ENCODE measurements at places on chromosomes 12 and 14. TPM values are rescaled to one million over a fixed set of nuclear protein-coding genes. Genes with fewer than 3 reads are reported as not detected.

DNA sequence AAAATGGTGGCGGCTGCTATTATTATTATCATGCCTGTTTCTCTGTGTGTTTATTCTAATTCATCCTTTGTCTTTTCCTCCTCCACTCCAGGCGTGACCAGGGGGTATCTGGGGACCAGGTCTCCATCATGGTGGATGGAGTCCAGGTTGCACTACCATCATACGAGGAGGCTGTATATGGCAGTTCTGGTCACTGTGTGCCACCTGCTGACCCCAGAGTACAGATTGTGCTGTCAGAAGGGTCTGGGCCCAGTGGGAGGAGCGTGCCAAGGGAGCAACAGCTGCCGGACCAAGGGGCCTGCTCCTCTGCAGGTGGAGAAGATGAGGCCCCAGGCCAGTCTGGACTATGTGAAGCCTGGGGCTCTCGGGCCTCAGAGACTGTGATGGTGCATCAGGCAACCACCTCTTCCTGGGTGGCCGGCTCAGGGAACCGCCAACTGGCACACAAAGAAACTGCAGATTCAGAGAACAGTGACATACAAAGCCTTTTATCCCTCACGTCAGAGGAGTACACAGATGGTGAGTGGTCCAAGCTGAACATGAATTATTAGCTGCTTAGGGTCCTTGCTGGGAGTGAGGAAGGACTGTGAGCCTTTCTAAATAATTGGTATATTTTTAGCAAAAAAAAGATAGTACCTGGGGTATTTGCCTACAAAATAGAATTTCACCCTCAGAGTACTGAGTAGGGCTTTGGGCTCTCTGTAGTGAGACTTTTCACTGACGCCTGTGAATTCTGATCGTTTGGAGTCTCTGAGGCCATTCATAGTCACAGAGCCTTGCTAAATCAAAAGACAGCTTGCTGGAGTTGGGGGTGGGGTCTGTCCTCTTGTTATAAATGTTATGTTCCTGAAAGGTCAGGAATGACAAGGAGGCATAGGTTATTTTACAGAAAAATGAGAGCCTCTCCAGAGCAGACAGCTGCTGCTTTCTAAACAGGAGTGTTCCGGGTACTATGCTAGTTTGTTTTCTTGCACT lies 58.1 kb upstream of the SRSF5 start:
- DNase-seq: peak; percentile 29

DNA sequence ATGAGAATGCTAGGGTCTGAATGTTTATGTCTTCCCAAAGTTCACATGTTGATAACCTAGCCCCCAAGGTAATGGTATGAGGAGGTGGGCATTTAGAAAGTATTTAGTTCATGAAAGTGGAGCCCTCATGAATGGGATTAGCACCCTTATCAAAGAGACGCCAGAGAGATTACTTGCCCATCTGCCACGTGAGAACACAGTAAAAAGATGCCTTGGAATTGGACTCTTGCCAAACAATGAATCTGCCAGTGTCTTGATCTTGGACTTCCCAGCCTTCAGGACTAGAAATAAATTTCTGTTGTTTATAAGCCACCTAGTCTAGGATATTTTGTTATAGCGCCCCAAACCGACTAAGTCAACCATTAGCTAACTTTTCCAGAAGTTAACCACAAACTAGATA lies 92.0 kb upstream of the SLC38A4 start:
- no peak for DNase-seq

DNA sequence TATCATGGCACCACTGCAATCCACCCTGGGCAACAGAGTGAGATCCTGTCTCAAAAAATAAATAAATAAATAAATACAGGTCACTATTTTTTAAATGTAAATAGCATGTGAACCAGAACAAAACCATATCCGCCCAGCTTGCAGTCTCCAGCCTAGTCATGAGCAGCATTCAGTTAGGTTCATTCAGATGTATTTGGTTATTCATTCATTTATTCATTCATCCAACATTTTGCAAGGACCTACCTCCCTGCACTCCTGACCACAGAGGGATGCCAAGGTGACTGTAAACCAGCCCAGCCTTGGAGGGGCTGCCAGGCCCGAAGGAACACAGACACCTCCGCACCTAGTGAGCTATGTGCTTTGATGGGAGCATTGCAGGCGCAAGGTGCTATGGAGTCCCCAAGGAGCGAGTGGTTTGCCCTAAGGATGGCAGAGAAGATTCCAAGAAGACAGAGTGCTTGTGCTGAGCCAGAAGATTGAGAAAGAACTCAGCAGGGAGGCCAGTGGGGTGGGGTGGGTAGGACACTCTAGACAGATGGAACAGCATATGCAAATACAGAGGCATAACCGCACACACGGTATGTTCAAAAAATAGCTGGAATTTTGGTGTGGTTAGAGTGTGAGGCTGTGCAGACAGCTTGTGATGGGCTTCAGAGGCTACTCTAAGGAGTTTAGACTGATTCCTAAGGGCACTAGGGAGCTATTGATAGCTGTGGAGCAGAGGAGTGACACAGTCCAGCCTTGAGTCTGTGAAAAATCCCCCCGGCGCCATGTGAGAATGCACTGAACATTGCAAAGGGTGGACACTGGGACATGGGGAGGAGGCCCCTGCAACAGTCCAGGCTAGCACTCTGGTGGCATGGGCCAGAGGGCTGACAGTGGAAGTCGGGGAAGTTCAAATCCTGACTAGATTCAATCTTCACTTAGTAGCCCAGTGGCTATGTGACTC lies 11.7 kb downstream of the DTX1 start:
- no peak for DNase-seq

Gene CREBL2
- total RNA-seq: 18.3 TPM

Gene PMEL
- total RNA-seq: 7.0 TPM

DNA sequence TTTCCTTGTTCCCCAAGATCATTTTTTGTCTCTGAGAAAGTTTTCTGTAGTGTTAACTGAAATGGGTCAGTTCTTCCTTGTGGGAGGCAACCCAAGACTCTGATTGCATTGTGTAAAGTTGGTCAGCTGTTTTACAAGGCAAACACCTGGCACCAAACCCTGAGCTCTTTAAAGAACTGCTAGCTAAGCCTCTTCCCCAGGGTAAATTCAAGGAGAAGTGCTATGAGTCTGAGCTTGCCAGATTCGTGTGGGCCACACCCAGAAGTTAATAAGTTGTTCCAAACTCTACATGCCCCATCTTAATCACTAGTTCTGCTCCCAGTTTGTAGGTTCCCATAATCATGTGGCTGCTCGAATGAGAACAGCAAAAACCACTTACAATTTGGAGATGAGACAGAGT lies 214.5 kb downstream of the BTG1 start:
- DNase-seq: peak; percentile 61

DNA sequence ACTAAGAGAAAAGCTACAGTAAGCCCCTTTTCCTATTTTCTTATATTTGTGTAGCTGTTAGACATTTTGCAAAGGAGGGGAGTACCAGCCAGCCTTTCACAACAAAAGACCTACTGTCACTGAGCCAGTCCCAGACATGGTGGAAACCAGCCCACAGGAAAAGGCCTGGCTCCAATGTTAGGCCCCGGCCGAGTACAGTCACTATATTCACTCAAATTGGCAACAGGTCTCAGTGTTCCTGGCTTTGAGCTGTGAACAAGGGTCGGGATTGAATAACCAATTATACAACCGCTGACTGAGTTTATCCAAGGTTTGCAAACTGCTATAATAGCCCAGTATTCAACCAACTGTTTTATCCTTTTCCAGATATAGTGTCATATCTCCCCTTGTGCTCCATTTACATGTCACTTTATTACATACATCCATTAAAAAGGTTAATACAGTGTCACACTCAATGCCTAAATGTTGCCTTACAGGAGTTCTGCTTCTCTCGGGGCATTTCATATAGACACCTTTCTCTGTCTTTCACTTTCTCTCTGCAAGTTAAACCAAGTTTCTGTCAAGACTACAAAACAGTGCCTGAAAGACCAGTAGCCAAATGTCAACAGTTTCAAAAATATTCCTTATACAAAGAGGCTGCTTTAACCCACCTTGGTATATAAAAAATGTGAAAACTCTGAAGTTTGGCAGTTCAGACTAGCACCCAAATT lies 178.1 kb downstream of the SOX5 start:
- DNase-seq: no peak

Gene LRCOL1
- total RNA-seq: not detected

DNA sequence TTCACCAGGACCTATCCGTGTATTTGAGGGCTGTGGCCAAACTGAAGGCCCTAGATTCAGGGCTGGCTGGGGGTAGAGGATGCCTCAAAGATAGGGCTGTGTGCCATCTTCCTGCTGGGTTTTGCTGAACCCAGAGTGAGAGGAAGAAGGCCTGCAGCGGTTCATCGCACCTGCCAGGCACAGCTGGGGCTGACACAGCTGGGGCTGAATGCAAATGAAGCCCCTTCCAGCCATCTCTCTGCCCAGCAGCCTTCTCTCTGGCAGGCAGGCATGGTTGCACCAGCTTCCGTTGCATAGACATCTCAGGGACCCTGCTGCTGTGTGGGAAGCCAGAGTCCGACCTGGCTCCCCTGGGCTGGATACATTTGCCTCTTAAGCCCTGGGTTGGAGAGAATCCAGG lies 152.4 kb downstream of the TSPAN9 start:
- DNase-seq: no peak

DNA sequence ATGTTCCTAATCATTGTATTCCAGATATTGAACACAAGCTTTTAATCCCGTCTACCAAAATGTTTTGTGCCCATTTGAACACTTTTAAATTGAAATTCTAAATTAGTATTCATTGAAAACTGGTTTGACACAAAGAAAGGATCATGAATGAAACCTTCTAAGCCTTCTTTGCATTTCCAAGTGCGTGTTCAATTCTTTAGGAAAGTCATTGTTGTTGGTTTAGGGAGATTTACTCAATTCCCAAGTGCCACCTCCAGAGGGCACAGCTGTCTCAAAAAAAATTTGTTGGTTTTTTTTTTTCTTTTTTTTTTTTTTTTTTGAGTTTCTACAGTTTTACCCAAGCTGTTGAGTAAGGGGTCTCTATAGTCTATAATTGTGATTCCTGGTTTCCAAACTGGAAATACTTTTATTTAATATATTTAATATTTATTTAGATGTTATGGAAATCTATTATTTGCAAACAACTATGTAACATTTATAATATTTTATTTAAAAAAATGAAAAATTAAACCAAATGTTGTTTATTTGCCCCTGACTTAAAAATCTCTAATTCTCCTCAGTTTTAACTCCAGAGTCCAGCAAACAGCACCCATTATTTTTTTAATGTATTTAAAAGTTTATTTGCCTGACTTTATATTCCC lies 79.9 kb downstream of the NEDD1 start:
- no peak for DNase-seq

GRCh38 chr12:46874642-46875041 lies 48.8 kb upstream of the SLC38A4 start:
- DNase-seq: no peak

- peak; percentile 58 for DNase-seq
These were observed 30.6 kb upstream of the RPLP0 start for GRCh38 chr12:120231316-120232011.

GRCh38 chr12:128314611-128315010 lies 47.6 kb downstream of the TMEM132C start:
- DNase-seq: no peak

- DNase-seq: no peak
These were observed 400.5 kb downstream of the ETNK1 start for GRCh38 chr12:23025372-23026016.

GRCh38 chr14:54278087-54278486 lies 118.7 kb upstream of the CDKN3 start:
- no peak for DNase-seq

- DNase-seq: no peak
These were observed 64.2 kb upstream of the RIC8B start for GRCh38 chr12:106710143-106710893.

GRCh38 chr12:124369055-124369826 lies 74.3 kb downstream of the RFLNA start:
- peak; percentile 86 for DNase-seq

- DNase-seq: no peak
These were observed 5.4 kb downstream of the PLEKHH1 start for GRCh38 chr14:67538501-67538900.

DNA sequence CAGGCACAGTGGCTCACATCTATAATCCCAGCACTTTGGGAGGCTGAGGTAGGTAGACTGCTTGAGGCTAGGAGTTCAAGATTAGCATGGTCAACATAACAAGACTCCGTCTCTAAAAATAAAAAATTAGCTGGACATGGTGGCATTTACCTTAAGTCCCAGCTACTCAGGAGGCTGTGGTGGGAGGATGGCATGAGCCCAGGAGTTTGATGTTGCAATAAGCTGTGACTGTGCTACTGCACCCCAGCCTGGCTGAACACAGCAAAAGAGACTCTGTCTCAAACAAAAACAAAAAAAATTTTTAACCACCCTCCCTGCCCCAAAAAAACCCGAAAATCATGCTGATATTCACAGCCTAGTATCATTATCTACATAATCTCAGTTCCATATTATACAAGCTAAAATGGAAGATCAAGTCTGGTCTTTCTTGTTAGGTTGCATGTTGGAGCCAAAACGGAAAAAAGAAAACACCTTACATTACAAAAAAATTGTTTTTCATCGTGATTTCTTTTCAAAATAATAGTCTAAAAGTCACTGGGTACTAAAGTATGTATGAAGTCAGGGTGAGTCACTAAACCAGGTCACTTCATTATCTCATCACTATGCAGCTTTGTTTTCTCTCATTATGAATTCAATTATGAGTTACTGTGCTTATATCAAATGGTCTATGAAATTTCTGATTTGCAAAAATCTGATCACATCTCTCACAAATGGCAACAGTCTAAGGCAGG lies 13.8 kb downstream of the GXYLT1 start:
- DNase-seq: no peak
